ENCODE measurements at places on chromosomes 5 and 9. TPM values are rescaled to one million over a fixed set of nuclear protein-coding genes. Genes with fewer than 3 reads are reported as not detected.
A peak's percentile ranks its signal among the peaks of the same experiment; 100 is the strongest.

The C9orf153 gene
- polyA plus RNA-seq: not detected

- DNase-seq: no peak
Observed at GRCh38 chr5:181138258-181138657, 7.3 kb upstream of the OR2V1 start.

The ROPN1L gene
- 2.0 TPM for polyA plus RNA-seq

GRCh38 chr5:150159741-150160179 lies 4.1 kb upstream of the PDGFRB start:
- DNase-seq: no peak

The CATSPER3 gene
- 0.41 TPM for polyA plus RNA-seq

The PDE6A gene
- polyA plus RNA-seq: 1.5 TPM

DNA sequence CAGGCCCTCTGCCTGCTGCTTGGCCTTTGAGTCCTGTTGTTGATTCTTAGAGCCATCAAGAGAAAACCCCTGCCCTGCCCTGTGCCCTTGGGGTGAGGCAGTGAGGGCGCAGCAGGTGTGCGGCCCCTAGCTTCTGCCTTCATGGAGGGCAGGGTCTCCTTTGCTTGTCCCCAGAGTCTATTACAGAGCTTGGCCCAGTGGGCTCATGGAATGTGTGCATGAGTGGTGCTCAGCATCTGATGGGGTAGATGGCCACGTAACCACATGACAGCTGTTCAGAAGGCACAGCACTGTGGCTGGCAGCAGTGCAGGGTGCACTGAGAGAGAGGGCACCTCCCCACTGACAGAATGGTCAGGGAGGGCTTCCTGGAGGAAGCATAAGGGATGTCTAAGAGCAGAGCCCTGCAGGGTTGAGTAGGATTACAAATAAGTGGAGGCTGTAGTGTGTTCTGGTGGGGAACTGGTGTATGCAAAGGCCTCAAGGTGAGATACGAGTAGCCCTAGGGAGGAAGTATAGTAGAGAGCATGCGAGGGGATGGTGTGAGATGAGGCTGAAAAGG lies 70.8 kb downstream of the MACROH2A1 start:
- DNase-seq: no peak

- peak; percentile 55 for DNase-seq
Observed at GRCh38 chr5:65102976-65103711, 334.4 kb downstream of the CWC27 start.

The GABRP gene
- 0.68 TPM for polyA plus RNA-seq

The C7 gene
- 3.6 TPM for polyA plus RNA-seq

- DNase-seq: no peak
Observed at GRCh38 chr9:13941714-13942113, 372.2 kb downstream of the NFIB start.

The ENHO gene
- 211 TPM for polyA plus RNA-seq

DNA sequence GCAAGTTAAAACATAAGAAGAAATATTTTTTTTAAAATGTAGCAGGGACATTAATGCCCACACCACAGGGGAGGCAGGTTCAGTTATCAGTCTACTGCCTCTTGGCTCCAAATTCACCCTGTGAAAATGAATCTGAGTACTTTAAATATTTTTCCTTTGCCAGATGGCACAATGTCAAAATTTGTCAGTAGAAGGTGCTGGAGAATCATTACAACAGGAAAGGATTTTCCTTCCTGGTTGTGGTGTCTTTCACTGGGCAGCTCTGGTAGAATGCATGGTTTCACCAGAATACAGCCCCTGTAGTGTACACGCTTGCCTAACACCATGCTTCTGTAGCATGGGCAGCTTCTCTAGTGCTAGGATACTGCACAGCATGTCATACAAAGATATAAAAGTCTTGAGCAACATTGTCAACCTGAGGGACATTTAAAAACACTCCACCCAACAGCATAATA lies 9.7 kb upstream of the SREK1 start:
- DNase-seq: no peak

DNA sequence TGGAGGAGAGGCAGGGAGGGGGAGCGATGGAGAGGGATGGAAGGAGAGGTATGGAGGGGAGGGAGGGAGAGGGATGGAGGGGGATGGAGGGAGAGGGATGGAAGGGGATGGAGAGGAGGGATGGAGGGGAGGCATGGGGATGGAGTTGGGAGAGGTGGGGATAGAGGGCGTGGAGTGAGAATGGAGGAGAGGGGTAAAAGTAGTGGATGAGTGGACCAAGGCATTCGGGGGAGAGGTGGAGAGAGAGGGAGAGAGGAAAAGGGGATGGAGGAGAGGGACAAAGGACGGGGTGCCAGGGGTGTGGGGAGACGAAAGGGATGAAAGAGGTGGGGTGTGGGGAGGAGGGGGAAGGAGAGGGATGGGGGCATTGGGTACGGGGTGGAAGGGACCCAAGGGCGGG lies 100.4 kb downstream of the VAV2 start:
- DNase-seq: no peak

GRCh38 chr9:135478829-135479468 lies 633 bp upstream of the PPP1R26 start:
- peak; percentile 24 for DNase-seq

- peak; percentile 64 for DNase-seq
Observed at GRCh38 chr9:92970467-92970923, 23.2 kb downstream of the FGD3 start.

The MTX3 gene
- polyA plus RNA-seq: 1.9 TPM

The SLC6A7 gene
- polyA plus RNA-seq: 4.1 TPM

GRCh38 chr5:154191467-154192261 lies 1.1 kb downstream of the GALNT10 start:
- DNase-seq: no peak

The ZNF354B gene
- 0.58 TPM for polyA plus RNA-seq

- no peak for DNase-seq
Observed at GRCh38 chr9:131635285-131635684, 90.0 kb downstream of the PRRT1B start.

- DNase-seq: no peak
Observed at GRCh38 chr9:123318202-123318601, 37.8 kb upstream of the CRB2 start.

DNA sequence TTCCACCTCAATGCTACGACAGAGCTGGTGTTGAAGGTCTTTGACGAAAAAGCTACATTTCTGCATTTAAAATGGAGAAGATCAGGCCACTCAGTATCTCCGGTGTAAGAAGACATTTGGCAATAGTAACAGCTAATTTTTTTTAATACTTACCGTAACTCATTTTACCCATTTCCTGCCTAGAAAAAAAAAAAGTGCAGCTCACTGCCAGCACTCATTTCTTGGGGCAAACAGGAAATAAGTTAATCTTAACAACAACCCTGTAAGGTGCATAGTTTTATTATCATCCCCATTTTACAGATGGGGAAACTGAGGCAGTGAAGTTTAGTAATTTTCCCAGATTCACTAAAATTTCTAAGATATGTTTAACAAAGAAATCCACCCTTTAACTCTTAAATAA lies 27.4 kb upstream of the KCNMB1 start:
- no peak for DNase-seq

GRCh38 chr9:87614397-87614796 lies 111.5 kb upstream of the CTSL start:
- no peak for DNase-seq

GRCh38 chr5:60826653-60827052 lies 17.4 kb downstream of the ELOVL7 start:
- no peak for DNase-seq
